ENCODE measurements at places on chromosomes 13 and 19.

DNA sequence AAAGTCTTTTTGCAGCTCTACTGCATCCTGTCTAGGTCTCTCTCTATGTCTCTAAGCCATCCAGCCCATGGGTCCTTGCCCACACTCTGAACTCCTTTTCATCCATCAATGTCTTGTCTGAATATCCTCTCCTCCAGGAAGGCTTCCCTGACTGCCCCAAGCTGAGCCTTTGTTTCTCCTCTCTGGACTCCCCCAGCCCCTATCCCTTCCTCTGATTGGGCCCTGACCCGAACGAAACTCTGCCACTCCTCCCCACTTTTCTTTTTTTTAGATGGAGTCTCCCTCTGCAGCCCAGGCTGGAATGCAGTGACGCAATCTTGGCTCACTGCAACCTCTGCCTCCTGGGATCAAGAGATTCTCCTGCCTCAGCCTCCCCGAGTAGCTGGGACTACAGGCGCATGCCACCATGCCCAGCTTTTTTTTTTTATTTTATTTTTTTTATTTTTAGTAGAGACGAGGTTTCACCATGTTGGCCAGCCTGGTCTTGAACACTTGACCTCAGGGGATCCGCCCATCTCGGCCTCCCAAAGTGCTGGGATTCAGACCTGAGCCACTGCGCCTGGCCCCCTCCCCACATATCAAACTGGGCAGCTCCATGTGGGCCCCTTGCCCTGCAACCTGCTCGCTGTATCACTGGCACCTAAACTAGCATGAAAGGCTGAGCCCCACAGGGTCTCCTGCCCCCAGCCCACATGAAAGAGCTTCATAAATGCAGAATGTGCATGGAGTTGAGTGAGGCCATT is 870 bp upstream of the UNC13A start:
- no peak for DNase-seq

- no peak for DNase-seq
Measured at GRCh38 chr13:109807345-109807744, 21.0 kb upstream of the IRS2 start.

DNA sequence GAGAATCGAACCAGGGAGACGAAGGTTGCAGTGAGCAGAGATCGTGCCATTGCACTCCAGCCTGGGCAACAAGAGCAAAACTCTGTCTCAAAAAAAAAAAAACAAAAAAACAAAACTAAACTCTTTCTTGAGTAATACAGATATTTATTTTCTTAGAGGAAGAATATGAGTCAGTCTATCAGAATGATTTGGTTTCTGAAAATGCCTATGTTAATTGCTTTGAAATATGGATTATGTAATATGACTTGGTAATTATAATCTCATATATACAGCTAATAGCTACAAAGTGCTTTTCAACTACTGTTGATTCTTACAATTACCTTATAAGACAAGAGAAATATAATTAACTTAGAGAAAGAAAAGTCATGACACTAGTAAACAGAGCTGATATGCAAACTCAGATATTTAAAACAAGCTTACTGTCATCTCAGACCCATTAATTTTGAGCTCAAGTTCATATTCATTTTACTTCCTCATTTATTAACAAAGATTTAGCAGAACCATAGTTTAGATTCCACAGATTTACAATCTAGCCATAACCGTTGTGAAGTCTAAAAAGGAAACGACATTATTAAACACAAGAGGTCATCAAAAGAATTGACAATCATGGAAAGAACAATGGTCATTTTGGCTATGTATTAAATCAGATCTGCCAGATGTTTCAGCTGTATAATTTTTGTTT is 88.0 kb downstream of the TBC1D4 start:
- no peak for DNase-seq

DNA sequence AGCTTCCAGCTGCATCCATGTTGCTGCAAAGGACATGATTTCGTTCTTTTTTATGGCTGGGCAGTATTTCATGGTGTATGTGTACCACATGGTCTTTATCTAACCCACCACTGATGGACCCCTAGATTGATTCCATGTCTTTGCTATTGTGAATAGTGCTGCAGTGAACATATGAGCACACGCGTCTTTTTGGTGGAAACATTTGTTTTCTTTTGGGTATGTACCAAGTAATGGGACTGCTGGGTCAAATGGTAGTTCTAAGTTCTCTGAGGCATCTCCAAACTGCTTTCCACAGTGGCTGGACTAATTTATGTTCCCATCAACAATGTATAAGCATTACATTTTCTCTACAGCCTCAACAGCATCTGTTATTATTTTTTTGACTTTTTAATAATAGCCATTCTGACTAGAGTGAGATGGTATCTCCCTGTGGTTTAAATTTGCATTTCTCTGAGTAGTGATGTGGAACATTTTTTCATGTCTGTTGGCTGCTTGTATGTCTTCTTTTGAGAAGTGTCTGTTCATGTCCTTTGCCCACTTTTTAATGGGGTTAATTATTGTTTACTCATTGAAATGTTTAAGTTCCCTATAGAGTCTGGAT is 6.8 kb upstream of the UBE2L5 start:
- DNase-seq = peak; percentile 71

DNA sequence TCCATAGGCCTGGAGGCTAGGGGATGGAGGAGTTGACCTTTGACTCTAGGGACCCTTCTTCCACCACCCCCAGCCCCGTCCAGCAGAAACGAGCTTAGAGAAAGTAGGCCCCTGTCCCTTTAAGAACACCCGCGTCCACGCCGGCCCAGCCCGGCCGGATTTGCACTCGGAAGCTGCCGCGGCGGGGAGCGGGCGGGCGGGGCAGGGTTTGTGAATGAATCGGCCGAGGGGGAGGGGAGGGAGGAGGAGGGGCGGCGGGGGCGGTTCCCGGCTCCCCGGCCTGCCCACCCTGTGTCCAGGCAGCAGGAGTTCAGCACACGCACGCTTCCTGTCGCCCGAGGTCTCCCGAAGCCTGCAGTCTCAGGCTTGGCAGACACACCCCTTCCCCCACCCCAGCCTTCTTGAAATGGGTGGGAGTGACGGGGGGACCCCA is 1.5 kb downstream of the UNC13A start:
- DNase-seq = no peak

All from GM12865 (cell line).